GM06990 (cell line): ENCODE measurements at places on chromosomes 11 and 22.
A peak's percentile ranks its signal among the peaks of the same experiment; 100 is the strongest.

- no peak for DNase-seq
Measured at GRCh38 chr11:120151536-120151935, 13.6 kb upstream of the TRIM29 start.

- no peak for DNase-seq
Measured at GRCh38 chr11:107271425-107271824, 186.2 kb downstream of the CWF19L2 start.

- DNase-seq: no peak
Measured at GRCh38 chr11:111459506-111460270, 52.5 kb downstream of the BTG4 start.

DNA sequence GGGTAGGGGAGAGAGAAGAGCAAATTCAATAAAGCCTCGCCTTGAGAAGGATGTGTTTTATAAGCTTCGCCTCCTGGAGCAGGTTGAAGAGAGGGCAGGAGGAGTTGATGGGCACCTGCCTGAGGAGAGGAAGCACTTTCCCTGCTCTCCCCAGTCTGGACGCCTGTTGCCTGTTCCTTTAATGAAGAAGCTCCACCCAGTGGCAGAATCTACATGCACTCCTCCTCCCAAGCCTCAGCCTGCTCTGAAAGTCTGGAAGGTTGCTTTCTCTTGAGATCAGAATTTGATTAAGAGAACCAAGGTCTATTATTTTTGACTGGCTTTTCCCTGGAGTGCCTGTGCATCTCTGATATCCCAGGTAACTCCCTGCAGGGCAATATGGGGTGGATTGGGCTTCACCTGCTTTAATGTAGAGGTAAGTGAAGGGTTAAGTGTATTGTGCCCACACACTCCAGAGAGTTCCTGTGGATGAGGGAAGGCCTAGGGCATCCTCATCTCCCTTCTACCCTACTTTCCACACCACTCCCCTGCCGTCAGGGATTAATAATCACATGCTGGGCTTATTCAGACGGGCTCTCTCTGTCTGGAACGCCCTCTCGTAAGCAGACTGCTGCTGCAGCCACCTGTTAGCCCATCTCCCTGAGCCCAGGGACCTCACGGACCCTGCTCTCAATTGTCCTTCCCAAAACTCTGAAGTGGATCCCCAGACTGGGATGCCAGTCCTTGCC lies 22.3 kb downstream of the NTM start:
- DNase-seq: no peak

DNA sequence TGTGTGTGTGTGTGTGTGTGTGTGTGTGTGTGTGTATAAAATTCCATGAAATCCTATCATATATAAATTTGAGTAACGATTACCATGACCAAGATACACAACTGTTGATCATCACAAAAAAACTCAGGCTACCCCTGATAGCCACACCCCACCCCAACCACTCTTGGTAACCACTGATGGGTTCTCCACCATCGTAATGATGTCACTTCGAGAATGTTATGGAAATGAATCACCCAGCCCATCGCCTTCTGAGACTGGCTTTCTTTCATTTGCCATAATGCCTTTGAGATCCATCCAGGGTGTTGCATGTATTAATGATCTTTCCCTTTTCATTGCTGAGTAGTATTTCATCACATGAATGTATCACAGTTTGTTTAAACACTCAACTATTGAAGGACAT lies 496.0 kb downstream of the MIAT start:
- no peak for DNase-seq

GRCh38 chr11:114060392-114061047 lies 1.0 kb downstream of the ZBTB16 start:
- peak; percentile 16 for DNase-seq

DNA sequence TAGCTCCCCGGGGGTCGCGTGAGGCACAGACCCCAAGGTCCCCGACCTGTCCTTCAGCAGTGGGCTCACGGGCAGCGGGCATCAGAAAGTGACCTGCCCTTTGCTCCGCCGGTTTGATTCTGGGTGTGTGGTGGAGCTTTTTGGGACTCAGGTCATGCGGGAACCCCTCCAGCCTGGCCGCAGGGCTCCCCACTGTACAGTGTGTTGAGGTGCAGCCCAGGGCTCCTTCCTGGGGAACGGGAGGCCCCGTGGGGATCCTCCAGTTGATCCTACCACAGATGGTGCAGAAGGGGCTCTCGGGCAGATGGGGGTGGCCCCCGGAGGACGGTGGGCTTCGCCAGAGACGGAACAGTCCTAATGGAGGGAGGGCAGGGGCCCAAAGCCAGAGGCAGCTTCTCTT lies 24.2 kb downstream of the MUC6 start:
- no peak for DNase-seq
